ENCODE measurements at places on chromosomes 6 and 20.

DNA sequence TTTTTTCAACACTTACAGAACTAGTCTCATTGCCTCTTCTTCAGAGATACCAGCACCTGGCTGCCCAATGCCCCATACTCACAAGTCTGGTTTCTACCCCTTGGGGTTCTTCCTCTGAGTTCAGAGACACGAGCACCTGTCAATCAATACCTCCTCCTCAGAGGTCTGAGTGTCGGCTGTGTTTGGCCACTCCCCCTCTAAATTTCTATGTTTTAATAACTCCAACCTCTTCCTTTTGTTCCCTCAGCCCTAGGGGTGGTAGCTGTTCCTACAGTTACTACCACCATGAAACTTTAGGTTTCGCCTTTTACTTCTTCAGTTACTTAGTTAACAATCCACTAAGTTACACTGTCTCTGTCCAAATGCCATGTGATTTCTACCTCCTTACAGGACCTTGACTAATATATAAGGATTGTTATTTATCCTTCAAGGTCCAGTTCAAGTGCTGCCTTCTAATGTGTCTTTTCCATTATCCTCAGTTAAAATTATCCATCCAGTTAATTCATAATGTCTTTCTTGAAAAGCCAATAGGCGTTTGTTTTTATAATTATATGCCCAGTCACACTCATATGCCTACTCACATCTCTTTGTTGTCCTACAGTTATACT lies 14.6 kb upstream of the PHF20 start:
- DNase-seq = no peak

DNA sequence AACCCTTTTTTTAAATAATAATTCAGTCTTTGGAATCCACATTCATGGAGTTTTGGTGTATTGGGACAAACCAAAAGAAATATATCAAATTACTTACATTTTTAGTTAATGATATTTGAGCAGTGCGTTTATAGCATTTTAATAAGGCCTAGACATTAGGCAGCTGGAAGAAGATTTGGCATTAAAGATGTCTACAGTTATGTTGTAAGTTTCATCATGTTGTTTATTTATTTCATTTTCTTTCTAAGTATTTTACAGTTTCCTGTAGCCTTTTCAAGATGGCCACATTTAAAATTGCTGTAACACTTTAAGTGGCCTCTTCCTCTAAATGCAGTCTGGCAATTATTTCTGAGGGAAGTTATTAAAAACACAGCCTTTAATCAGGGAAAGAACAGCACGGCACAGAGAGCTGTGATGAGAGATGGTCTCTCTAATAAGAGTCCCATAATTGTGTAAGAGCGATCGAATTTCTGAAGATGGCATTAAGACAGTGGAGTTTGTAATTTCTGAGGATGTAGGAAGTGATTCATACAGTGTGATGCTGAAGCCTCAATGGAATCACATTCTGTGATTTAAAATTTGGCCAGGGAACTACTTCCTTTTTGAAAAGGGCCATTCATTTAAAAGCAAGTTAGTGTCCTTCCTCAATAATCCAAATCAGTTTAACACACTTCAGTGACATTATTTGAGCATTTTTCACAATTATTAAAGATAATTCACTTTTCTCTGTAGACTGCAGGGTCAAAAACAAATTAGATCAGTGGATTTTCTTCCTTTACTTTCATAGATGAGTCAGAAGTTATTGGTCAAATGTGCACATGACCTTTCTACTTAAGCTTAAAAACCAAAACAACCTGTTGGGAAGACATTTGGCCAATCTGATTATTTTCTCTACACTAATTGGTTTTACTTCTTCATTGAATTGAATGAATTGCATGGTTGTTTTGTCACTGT lies 52.4 kb upstream of the EDN3 start:
- peak; percentile 3 for DNase-seq

- DNase-seq = peak; percentile 74
Measured at GRCh38 chr6:136012198-136012887, 160.8 kb downstream of the PDE7B start.

DNA sequence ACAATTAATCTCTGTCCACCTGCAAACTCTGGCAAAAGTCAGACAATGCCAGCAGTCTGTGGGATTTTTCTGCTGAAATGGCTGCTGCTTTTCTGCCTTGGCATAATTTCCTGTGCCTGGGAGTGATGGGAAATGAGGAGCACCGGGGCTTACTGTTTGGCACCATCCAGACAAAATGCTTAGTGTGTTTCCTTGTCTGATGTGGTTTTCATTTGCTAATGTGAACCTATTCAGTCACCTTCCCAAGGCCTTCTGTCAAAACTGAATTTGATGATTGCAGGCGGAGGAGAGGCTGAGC lies 56.4 kb downstream of the CDH4 start:
- DNase-seq = no peak

DNA sequence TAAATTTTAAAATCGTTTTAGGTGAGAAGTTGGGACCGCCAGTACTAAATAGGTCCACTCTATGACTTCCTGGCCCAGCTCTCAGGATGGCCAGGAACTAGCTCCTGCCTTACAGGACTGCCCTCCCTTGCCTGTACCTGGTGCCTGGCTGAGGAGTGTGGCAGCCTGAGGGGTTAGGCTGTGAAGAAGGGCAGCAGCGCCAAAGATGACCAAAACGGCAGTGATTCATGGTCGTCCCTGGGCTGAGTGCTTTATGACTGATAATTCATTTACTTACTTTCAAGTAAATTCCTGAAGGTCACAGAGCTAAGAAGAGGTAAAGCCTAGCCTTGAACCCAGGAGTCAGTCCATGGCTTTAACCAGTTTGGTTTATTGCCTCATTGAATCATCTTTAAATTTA lies 22.1 kb downstream of the STK35 start:
- no peak for DNase-seq

- DNase-seq = no peak
Measured at GRCh38 chr6:162541019-162541601, 186.5 kb downstream of the PRKN start.

DNA sequence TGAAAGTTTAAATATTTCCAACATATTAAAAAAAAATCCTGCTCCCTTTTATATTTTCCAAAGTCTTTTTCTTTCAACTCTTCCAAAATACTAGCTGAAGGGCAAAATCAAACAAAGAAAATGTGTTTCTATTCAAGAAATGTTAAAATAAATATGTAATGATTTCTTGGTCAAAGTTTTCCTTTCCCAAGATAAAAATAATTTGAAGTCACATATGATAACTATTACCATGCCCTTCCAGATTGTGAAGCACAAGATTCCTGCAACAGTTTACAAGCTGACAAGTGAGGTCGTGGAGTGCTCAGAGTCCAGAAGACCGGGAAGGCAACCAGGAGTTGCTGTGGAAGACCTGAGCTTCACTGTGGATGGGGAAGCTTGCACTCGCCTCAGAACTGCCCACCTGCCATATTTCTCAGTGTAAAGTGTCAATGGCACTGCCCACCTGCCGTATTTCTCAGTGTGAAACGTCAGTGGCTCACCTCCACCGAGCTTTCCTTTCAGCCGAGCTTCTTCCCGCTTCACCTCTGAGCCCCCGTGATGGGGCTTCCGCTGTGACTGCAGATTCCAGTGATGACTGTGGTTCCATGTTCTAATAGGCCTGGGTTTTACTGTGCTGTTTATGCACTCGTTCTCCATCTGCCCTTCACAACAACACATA lies 160.5 kb downstream of the THBS2 start:
- peak; percentile 32 for DNase-seq

GRCh38 chr6:143774347-143774746 lies 68.8 kb upstream of the LTV1 start:
- DNase-seq = peak; percentile 11

GRCh38 chr20:46931699-46932098 lies 37.1 kb downstream of the EYA2 start:
- DNase-seq = peak; percentile 86

DNA sequence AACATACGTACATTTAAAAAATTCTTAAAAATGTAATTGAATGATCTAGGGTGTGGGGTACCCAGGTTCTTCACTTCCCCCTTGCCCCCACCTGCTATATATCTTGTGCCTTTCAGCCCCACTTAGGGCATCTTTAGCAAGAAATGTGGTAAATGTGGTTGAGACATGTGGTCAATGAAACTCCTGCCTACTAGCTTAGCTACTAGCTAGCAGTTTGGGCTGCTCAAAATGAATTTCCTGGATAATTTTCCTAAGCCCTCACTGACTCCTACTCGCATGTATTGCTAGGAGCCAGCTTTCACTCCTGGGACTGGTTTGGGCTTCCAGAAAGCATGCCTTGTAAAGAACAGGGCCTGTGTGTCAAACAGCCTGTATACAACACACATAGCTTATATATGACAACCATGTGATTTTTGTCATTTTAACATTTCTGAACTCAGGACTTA lies 257.3 kb downstream of the ATXN1 start:
- DNase-seq = peak; percentile 20

- DNase-seq = no peak
Measured at GRCh38 chr6:1910621-1911407, 301.1 kb downstream of the FOXC1 start.

DNA sequence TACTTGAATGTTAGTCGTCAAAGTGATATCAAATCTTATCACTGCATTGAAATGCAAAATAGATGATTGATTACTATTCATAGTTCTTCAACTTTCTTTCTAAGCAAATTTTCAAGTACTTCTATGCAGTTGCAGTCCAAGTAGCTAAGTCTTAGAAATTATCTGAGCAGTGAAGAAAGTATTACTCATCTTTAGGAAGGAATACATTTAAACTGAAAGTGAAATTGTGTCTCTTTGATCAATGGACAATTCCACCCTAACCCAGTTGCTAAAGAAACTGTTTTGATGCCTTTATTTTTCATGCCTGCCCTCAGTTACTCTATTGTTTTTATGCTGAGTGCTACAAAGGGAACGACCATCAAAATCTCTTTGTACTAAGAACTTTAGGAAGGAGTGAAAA lies 337.4 kb downstream of the GRIK2 start:
- DNase-seq = peak; percentile 7

GRCh38 chr6:105384004-105384403 lies 18.9 kb downstream of the PREP start:
- no peak for DNase-seq

- no peak for DNase-seq
Measured at GRCh38 chr6:14320332-14320731, 202.8 kb downstream of the CD83 start.

- DNase-seq = no peak
Measured at GRCh38 chr20:15039088-15039752, 701.8 kb upstream of the FLRT3 start.

- DNase-seq = no peak
Measured at GRCh38 chr6:107105511-107106116, 9.7 kb downstream of the BEND3 start.

DNA sequence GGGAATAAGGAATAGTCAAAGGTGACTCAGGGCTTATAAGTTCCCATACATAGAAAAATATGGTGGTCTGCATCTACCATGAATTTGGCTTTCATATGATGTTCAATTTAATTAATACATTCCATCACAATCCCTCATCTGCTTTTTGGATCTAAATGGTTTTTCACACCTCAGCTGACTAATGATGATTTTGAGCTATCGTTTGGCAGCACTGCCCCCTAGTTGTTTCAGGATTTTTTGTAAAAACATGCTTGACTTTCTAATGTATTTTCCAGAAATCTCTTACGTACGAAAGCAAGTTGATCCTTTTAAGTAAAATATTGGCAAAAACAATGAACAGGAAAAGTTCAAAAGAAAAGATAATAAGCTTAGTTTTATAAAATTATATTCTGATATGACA lies 408.6 kb upstream of the ADGRB3 start:
- no peak for DNase-seq

DNA sequence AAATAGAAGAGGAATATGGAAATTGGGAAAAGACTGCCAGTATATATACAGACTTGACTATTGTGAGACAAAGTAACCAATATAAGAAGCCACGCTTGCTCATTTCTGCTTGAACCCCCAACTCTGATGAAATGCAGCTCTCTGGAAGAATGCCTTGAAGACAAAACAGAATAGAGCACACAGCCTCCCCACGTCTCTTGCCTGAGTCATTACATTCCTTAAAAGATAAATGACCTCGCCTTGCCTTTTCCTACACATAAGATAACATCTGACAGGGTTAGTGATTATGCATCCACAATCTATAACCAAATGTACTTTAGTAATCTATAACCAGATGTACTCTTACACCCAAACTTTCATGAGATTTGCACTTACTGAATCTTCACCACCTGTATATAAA lies 141.1 kb upstream of the EEF1E1 start:
- DNase-seq = peak; percentile 13

DNA sequence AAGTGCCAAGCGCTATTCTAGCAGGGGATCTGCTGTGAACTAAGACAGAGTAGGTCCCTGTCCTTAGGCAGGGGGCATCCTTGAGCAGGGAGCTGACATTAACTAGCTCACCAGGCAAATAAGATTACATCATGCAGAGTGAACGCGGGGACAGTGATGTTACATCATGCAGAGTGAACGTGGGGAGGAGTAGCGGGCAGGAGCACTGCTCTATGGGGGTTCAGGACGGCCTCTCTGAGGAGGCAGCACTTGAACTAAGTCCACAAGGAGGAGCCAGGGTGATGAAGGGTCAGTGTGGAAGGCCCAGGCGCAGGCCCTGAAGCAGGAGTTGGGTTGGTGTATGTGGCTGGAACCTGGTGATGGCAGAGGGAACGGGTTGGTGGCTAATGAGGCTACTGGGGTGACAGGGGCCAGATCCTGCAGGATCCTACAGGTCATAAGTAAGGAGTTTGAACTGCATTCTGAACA lies 38.7 kb downstream of the KAT14 start:
- DNase-seq = no peak

DNA sequence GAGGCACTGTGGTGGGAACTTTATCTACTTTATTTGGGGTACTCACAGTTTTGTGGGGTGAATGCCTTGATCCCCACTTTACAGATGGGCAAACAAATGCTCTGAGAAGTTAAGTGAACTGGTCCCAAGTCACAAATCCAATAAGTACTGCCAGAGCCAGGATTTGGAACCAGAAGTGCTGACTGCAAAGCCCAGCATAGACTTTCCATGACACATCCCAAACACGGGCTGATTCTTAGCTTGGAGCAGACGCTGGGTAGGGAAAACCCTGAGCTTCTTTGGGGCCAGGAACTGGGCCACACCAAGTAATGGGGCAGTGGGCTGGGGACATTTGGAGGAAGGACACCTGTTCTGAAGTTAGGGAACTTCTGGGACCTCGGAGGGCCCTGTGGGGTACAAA lies 20.3 kb downstream of the RIN2 start:
- no peak for DNase-seq

GRCh38 chr6:17483391-17484016 lies 90.1 kb downstream of the CAP2 start:
- DNase-seq = no peak

- no peak for DNase-seq
Measured at GRCh38 chr6:30113003-30113759, at the start of gene TRIM31. Gene TRIM31 (minus strand): TSS chr6:30113090. CDS start chr6:30112805, 285 bp downstream.

GRCh38 chr20:46220455-46221207 lies 87.7 kb downstream of the CDH22 start:
- DNase-seq = no peak

- DNase-seq = peak; percentile 100
Measured at GRCh38 chr6:11770546-11771466, 7.8 kb downstream of the ADTRP start.

- no peak for DNase-seq
Measured at GRCh38 chr20:63497138-63497945, 1.5 kb downstream of the EEF1A2 start.

- no peak for DNase-seq
Measured at GRCh38 chr6:128574402-128574801, 54.0 kb upstream of the PTPRK start.

All from AG10803 (cell line).